GM12892 (cell line): ENCODE measurements at places on chromosomes 12 and 14.

DNA sequence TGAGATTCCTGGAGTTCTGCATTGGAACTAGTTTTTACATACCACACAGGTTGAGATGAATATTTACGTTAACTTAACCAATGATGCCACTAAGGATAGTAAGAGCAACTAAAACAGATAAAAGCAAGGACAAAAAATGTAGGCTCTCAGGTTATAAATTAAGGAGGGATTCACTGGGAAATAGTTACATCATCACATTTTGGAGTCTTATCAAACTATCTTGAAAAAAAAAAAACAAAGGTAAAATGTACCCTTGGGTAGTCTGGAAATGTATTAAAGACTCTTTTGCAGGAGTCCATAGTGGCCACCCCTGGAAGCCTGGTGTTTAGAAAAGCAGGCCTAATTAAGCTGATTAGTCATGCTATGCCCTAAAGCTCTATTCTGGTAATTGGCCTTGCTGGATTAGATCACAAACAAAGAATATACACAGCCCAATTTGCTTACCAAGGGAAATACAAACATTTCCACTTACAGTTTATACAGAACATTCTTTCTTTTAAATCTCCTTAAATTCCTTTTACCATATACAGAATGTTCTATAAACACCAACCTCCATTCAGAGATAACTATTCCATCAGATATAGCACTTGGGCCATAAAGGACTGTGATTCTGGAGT, 39.3 kb downstream of the SLC25A47 start:
- no peak for DNase-seq

GRCh38 chr12:119684711-119685369, 16.9 kb downstream of the PRKAB1 start:
- DNase-seq = no peak

GRCh38 chr14:22737052-22737451, 29.4 kb upstream of the OXA1L start:
- DNase-seq = peak; percentile 61

- no peak for DNase-seq
Observed at GRCh38 chr12:119208626-119209061, 29.9 kb downstream of the HSPB8 start.

- DNase-seq = no peak
Observed at GRCh38 chr14:33376510-33376909, 437.8 kb downstream of the NPAS3 start.

DNA sequence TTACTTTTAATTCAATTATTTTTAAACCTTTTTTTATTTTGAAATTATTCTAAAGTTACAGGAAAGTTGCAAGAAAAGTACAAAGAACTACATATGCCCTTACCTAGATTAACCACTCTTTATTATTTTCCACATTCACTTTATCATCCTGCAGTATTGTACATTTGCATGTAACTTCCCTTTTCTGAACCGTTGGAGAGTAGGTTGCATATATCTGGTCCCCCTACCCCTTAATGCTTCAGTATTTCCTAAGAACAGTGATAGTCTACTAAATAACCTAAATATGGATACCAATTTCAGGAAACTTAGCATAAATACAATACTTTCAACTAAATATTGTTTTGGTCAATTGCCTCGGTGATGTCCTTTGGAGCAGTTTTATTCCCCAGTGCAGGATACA, 15.0 kb downstream of the G2E3 start:
- DNase-seq = no peak

DNA sequence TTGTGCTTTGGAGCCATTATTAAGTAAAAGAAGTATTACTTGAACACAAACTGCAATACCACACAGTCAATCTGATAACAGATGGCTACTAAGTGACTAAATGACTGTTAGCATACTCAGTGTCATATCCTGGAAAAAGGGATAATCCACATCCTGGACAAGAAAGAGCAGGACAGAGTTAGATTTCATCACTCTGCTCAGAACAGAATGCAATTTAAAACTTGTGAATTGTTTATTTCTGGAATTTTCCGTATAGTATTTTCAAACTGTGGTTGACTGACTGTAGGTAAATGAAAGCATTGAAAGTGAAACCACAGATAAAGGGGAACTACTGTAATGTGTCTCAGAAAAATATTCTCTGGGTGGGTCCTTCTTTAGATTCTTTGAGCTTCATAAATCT, 458.8 kb downstream of the TMEM117 start:
- no peak for DNase-seq

DNA sequence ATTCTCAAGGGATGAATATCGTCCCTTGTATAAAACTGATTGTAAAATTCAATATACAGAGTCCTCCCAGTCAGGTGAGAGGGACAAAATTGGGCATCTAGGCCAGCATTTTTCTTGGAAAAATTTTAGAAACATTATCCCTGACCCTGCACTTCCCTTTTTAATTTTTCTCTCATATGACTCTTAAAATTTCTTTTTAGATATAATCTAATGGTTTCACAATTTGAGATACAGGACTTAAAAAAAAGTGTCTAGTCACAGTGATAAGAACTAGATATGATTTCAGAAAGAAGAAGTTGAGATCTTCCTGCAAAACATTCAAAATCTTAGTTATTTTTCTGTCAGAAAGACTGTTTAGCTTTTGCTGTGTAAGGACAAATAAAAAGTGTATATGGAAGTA, 270.8 kb upstream of the PPFIA2 start:
- DNase-seq = no peak

DNA sequence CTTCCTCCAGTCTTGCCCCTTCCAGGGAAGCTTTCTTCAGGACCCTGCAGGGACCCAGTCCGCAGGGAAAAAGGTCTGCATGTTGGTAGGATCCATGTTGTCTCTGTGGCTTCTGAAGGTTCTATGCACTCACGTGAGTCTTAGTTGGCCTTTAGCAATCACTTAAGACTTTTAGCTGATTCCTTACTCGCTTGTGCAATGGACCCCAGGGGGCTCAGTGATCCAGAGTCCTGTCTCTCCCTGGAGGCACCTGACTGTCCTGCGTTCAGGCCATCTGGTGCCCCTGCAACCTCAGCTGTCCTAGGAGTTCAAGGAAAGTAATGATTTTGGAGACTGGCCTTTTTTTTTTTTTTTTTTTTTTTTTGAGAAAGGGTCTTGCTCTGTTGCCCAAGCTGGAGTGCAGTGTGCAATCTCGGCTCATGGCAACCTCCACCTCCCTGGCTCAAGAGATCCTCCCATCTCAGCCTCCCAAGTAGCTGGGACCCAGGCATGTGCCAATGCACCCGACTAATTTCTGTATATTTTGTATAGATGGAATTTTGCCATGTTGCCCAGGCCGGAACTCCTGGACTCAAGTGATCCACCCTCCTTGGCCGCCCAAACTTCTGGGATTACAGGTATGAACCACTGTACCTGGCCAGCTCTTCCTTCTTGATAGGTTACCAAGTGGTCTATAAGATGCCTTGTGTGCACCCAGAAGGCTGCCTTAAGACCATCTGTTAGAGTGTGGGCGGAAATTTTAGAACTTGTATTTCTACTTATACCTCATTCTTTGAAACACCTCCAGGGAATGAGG, 4.6 kb downstream of the IFI27L2 start:
- DNase-seq = no peak

DNA sequence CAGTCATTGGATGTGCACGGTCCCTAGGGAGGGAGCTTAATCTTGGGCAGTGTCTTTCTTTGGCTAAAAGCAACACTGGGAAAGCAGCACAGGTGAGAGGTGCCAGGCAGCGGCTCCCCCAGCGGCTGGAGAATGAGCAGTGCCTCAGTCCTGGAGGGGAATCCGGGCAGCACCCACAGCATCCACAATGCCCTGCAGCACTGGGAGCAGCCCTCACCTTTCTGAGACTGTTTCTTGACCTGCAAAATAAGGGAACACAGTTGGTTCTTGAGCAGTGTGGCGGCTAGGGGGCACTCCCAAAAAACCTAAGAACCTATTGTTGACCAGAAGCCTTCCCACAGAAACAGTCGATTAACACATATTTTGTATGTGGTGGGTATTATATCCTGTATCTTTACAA, 75.8 kb downstream of the SINHCAF start:
- no peak for DNase-seq

DNA sequence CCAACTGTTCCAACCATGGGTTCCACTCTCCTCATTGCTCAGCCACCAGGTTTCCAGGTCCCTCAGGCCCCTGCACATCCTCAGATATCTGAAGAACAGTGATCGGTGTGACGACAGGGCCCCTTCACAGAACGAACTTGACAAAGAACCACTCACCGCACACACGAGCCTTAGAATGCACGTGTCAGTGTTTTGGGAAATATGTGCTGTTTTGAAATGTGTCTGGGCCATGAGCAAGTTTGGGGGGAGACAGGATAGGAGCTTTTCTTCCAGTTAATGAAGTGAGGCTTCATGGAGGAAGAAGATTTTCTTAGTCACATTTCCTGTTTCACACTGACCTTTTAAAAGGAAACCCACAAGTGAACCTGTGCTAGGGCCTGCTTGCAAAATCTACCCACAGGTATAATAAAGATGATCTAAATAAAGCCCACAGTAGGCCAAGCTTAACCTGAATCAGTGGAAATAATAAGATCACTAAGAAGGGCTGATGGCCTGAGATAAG, 58.6 kb downstream of the ZFP36L1 start:
- peak; percentile 42 for DNase-seq

- DNase-seq = no peak
Observed at GRCh38 chr12:122368361-122369073, 54.0 kb downstream of the CLIP1 start.

DNA sequence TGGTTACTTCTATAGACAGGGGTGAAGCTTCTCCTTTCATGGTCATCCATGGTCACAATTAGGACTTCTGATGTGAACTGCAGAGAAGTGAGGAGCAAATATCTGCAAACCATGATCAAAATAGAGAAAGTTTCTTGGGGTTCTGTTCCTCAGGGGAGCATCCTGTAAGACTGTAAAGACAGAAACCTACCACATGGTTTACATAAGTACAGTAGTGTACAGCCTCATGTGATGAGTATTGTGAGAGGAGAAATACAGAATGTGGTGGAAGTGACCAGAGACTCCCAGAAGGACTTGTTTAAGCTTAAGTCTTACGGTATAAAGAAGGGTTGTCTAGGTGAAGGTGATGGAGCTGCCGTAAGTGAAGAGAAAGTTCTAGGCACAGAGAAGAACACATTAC, 484.7 kb downstream of the LRIG3 start:
- no peak for DNase-seq

DNA sequence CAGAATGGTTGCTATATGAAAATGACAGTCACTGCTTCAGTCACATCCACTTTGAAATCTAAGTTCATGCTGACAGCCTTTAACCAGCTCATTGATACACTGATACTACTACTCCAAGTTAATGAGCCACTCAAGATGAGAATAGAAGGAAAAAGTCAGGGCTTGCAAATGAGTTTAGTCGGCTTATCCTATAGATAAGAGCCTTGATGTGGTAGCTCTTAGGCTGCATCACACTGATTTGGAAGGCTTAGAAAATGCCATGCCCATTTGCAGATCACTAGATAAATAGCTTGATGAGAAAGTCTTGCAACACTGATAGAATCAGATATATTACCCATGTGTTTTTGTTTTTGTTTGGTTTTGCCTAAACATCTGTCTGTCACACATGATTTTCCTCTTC, 251.4 kb upstream of the ATXN7L3B start:
- no peak for DNase-seq

GRCh38 chr12:12954878-12955625, 3.1 kb upstream of the GPRC5D start:
- no peak for DNase-seq

DNA sequence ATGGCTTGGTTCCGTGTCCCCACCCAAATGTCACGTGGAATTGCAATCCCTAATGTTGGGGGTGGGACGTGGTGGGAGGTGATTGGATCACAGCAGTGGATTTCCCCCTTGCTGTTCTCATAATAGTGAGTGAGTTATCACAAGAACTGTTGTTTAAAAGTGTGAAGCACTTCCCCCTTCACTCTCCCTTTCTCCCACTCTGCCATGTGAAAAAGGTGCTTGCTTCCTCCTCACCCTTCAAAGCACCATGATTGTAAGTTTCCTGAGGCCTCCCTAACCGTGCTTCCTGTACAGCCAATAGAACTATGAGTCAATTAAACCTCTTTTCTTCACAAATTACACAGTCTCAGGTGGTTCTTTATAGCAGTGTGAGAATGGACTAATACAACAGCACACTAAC, 5.3 kb upstream of the CEP128 start:
- DNase-seq = no peak

GRCh38 chr12:111249018-111249370, 119.9 kb downstream of the PHETA1 start:
- DNase-seq = no peak

- no peak for DNase-seq
Observed at GRCh38 chr14:71863766-71864165, 68.5 kb upstream of the RGS6 start.

DNA sequence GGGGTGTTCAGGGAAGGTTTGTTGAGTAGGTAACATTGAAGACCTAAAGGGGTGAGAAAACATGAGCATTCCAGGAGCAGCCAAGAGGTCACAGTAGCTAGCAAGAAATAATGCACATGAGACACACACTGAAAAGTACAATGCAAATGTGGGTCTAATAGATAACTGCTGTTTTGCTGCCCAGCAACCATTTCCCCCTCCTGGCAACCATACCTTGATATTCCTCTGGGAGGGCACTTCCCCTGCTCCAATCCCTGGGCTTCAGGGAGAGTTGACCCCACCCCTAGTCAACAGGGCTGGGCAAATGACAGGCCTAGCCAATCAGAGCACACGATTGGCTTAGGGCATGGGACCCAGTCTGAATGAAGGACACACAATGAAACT, 8.5 kb upstream of the ACTN1 start:
- DNase-seq = no peak

DNA sequence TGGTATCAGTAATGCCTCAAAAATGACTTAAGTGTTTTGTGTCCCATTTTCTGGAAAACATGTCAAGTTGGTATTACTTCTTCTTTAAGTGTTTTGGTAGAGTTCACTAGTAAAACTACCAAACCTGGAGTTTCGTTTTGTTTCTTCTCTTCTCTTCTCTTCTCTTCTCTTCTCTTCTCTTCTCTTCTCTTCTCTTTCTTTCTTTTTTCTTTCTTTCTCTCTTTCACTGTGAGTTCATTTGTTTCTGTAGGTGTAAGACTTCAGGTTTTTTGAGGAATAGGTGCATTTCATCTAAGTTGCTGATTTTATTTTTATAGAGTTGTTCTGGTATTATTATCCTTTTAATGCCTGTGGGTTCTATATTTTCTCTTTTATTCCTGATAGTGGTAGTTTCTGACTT, 21.9 kb downstream of the CNOT2 start:
- no peak for DNase-seq

- no peak for DNase-seq
Observed at GRCh38 chr14:92041203-92041602, 1.3 kb upstream of the TRIP11 start.

- DNase-seq = no peak
Observed at GRCh38 chr12:56158926-56159461, 835 bp downstream of the MYL6 start.

GRCh38 chr12:116162071-116162470, 115.4 kb downstream of the MED13L start:
- DNase-seq = no peak

- no peak for DNase-seq
Observed at GRCh38 chr12:93916402-93916801, 232.0 kb upstream of the PLXNC1 start.

GRCh38 chr14:95979339-95980042, 59.7 kb upstream of the C14orf132 start:
- DNase-seq = no peak
